Activated T-cell treated with anti-CD3 and anti-CD28 coated beads, Interleukin-2, amount 50 U/mL, for 72 hours (primary cell): ENCODE measurements at places on chromosomes 11 and 22.

- no peak for DNase-seq
- no peak overlapping the region for H3K27ac ChIP-seq
- no peak overlapping the region for H3K4me3 ChIP-seq
Measured at GRCh38 chr11:70030412-70030811, 47.7 kb upstream of the ANO1 start.

DNA sequence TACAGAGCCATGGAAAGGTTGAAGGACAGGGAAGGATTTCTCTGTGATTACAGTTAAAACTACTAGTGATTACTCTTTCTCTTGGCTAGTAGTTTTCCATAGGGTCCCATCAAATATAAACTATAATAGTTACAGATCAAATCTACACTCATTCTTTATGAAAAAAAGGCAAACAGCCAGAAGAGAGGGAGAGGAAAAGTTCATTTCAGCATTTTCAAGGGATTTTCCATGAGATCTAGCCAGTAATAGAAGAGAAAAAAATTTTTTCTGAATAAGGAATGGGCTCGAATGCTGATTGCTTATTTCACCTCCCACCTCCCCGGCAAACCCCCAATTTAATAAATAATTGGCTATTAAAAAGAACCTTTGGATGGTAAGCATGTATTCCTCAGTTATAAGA, 74.8 kb upstream of the BLID start:
- H3K27me3 ChIP-seq: peaks cover 28% of the 10 kb centered on the region
- H3K4me3 ChIP-seq: no peak overlapping the region
- no peaks in the 10 kb centered on the region for H3K36me3 ChIP-seq
- no peak for DNase-seq

DNA sequence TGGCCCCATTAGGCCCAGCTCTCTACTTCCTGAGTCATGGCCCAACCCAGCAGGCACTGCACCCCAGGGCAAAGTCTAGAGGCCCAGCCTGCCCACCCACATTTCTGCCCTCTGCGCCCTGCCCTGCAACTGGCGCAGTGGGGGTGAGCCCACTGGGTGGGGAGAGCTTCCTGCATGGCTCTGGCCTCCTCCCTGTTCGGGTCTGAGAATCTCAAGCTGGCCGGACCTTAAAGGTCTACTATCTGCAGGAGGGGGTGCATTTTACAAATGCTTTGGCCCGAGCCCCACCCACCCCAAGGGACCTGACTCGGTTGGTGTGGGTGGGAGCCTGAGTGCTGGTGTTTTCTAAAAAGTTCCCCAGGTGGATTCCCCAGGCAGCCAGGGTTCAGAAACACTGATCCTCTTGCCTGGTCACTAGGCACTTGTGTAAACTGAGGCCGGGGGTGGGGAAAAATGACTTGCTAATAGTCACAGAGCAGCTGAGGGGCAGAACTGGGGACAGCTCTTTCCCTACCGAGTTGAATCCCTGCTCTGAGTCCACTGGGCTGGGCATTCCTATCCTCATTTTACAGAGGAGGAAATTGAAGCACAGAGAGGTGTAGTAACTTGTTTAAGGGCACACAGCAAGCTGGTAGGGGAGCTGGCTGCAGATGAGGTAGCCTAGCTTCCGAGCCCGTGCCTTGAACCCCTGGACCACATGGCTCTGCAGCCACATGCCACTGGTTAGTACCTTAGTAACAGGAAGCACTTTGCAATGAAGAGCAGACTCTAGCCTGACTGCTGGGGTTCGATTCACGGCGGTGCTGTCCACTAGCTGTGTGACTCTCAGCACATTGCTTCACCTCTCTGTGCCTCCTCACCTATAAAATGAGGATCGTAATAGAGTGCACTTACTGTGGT, 36.3 kb downstream of the CD82 start:
- no peaks in the 10 kb centered on the region for H3K27me3 ChIP-seq
- H3K36me3 ChIP-seq: peaks cover 25% of the 10 kb centered on the region
- H3K4me1 ChIP-seq: peaks cover 71% of the 10 kb centered on the region
- peak; percentile 34 for DNase-seq
- peak overlapping the region; percentile 6 for H3K4me3 ChIP-seq

- peaks cover 38% of the 10 kb centered on the region for H3K27me3 ChIP-seq
- peak overlapping the region; percentile 84 for H3K27ac ChIP-seq
- H3K4me1 ChIP-seq: peaks cover 29% of the 10 kb centered on the region
- DNase-seq: peak; percentile 50
- H3K4me3 ChIP-seq: peak overlapping the region; percentile 95
Measured at GRCh38 chr11:130068986-130069658, 572 bp upstream of the APLP2 start.

- no peaks in the 10 kb centered on the region for H3K4me1 ChIP-seq
- no peak overlapping the region for H3K4me3 ChIP-seq
- no peaks in the 10 kb centered on the region for H3K36me3 ChIP-seq
- DNase-seq: no peak
- H3K27me3 ChIP-seq: peaks cover 6% of the 10 kb centered on the region
- no peak overlapping the region for H3K27ac ChIP-seq
Measured at GRCh38 chr11:61887839-61888494, 3.4 kb downstream of the FADS3 start.

GRCh38 chr11:63937713-63938478, 906 bp upstream of the NAA40 start:
- no peaks in the 10 kb centered on the region for H3K27me3 ChIP-seq
- H3K27ac ChIP-seq: peak overlapping the region; percentile 81
- peaks cover 39% of the 10 kb centered on the region for H3K4me1 ChIP-seq
- no peak for DNase-seq

DNA sequence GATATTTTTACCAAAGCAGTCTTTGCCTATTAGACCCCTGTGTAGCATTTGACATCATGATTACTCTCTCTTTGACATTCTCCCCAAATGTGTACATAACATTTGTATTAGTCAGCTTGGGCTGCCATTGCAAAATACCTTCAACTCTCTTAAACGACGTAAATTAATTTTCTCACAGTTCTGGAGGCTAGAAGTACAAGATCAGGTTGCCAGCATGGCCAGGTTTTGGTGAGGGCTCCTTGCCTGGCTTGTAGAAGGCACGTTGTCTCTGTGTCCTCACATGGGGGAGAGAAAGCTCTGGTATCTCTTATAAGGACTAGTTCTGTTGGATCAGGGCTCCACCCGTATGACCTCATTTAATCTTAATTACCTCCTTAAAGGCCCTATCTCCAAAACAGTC, 12.3 kb upstream of the DLAT start:
- H3K4me3 ChIP-seq: no peak overlapping the region
- H3K27me3 ChIP-seq: peaks cover 7% of the 10 kb centered on the region
- peaks cover 5% of the 10 kb centered on the region for H3K4me1 ChIP-seq
- no peak for DNase-seq

GRCh38 chr11:32023370-32024305, 67.2 kb upstream of the RCN1 start:
- DNase-seq: no peak
- no peaks in the 10 kb centered on the region for H3K36me3 ChIP-seq
- peaks cover 32% of the 10 kb centered on the region for H3K27me3 ChIP-seq
- H3K4me3 ChIP-seq: no peak overlapping the region

- peaks cover 13% of the 10 kb centered on the region for H3K36me3 ChIP-seq
- H3K4me1 ChIP-seq: peaks cover 47% of the 10 kb centered on the region
- H3K27ac ChIP-seq: no peak overlapping the region
Measured at GRCh38 chr11:65266210-65266609, 4.4 kb downstream of the POLA2 start.

DNA sequence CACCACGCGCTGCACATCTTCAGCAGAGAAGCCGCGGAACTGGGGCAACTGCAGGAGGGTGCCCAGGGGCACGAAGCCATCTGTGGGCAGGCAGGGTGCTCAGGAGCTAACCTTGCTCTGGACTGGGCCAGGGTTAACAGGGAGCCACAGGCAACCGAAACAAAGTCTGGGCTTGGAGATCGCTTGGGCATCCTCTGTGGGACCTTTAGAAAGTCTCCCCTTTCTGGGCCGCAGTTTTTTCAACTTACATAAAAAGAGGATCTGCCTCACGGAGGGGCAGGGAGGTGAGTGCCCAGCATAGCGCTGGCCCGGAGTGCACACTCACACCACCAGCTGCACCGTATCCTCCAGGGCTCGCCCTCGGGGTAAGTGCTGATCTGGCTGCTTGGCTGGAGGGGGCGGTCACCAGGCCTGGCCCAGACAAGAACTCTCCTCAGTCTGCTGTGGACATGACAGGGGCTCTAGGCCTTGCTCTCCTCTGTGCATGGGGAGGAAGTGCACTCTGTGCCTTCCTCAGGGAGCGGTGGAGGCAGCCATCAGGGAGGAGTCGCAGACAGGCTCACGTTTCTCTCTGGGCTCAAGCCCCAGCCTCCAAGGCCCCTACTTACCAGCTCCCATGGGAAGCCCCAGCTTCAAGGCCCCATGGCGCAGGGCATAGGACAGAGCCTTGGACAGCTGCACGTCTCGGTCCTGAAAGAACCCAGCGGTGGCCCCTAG, 937 bp downstream of the TRPT1 start:
- DNase-seq: no peak
- H3K27ac ChIP-seq: peak overlapping the region; percentile 34
- H3K36me3 ChIP-seq: peaks cover 1% of the 10 kb centered on the region
- H3K4me1 ChIP-seq: peaks cover 39% of the 10 kb centered on the region

DNA sequence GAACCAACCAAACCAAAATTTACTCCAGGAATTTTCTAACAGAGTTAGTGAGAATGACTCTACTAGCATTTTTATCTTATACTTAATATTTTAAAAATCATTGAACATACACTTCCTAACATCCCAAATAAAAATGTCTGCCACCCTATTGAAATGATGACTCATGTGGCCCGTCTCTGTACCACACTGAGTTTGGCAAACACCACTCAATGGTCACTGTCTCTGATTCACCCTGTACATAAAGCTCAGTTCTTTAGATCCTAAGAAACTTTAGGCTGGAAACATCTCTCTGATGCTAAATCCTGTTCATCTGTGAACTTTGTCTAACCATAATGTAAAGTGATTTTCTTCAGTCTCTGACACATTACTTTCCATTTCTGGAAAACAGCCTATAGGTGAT, 182.0 kb downstream of the CWF19L2 start:
- H3K4me3 ChIP-seq: no peak overlapping the region
- DNase-seq: no peak
- no peaks in the 10 kb centered on the region for H3K27me3 ChIP-seq
- no peak overlapping the region for H3K27ac ChIP-seq
- H3K36me3 ChIP-seq: no peaks in the 10 kb centered on the region
- no peaks in the 10 kb centered on the region for H3K4me1 ChIP-seq

DNA sequence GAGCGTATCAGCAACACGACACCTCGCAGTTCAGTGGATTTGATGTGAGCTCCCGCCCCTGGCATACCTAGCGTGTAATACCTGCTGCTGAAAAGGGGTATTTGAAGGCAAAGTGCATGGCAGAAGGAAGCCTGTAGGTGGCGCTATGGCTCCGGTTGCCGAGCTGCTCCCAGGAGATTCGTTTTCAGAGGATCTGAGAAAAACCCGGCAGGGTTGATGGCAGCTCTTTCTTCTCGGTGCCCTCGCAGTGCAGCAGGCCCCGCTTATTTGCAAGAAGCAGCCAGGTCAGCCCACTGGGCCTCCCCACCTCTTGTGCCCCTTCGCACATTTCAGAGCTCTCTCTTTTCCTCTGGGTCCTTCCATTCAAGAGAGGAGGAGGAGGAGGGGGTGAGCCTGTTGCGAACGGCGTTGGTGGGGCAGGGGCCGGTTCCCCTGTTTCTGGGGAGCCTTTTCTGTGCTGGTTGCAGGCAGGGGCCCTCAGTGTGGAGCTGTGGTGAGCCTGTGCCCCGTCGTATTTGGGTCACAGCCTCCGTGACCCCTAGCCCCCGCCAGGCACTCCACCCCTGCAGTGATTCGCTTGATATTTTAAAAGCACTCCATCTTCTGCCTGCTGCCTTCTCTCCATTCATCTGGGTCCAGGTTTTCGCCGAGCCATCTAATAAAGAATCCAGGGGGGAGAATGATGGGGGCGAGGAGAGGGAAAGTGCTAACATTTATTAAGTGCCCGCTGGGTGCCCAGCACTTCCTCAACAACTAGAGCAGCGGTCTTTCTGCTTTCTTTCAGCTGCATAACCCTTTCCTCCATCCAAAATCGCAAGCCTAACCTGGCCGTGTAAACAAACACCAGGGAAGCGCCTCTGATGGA, 85.3 kb upstream of the SYT13 start:
- peaks cover 24% of the 10 kb centered on the region for H3K27me3 ChIP-seq
- no peaks in the 10 kb centered on the region for H3K36me3 ChIP-seq
- peak overlapping the region; percentile 33 for H3K4me3 ChIP-seq
- peak; percentile 64 for DNase-seq
- no peak overlapping the region for H3K27ac ChIP-seq

GRCh38 chr22:40709752-40710413, 30.6 kb downstream of the MCHR1 start:
- no peaks in the 10 kb centered on the region for H3K36me3 ChIP-seq
- H3K4me3 ChIP-seq: no peak overlapping the region
- no peak overlapping the region for H3K27ac ChIP-seq
- H3K4me1 ChIP-seq: peaks cover 27% of the 10 kb centered on the region
- DNase-seq: no peak

- H3K4me1 ChIP-seq: peaks cover 10% of the 10 kb centered on the region
- no peak overlapping the region for H3K4me3 ChIP-seq
Measured at GRCh38 chr11:114562166-114562916, 2.7 kb upstream of the NXPE1 start.

- H3K27me3 ChIP-seq: peaks cover 15% of the 10 kb centered on the region
- H3K4me3 ChIP-seq: no peak overlapping the region
- H3K27ac ChIP-seq: no peak overlapping the region
- H3K36me3 ChIP-seq: peaks cover 5% of the 10 kb centered on the region
- DNase-seq: no peak
Measured at GRCh38 chr22:29122041-29122440, 49.2 kb downstream of the KREMEN1 start.

DNA sequence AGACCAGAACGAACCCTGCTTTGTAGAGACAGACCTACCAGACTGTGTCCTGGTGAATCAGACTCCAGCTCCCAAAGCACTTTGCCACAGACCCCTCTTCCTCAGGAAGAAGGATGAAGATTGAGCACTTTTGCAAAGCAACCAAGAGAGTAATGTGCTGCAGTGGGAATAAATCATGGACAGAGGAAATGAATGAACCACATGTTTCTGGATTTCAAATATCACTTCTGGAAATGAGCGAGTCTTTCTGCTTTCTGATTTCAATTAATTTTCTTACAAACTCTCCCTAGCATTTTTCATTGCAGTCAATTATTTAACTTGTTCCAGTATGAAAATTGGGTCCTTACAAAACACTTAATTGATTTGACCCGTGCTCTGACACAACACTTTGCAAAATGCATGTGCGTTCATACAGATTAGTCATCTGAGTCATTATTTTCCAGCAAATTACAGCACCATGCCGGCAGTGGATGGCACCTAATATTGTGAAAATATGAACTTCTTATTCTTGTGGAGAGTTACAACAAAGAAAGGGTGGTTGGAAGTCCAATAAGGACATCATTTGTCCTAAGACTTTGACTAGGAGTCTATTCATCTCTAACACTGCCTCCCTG, 315.9 kb upstream of the CCDC90B start:
- no peaks in the 10 kb centered on the region for H3K27me3 ChIP-seq
- no peak for DNase-seq
- H3K36me3 ChIP-seq: no peaks in the 10 kb centered on the region
- H3K4me3 ChIP-seq: no peak overlapping the region

DNA sequence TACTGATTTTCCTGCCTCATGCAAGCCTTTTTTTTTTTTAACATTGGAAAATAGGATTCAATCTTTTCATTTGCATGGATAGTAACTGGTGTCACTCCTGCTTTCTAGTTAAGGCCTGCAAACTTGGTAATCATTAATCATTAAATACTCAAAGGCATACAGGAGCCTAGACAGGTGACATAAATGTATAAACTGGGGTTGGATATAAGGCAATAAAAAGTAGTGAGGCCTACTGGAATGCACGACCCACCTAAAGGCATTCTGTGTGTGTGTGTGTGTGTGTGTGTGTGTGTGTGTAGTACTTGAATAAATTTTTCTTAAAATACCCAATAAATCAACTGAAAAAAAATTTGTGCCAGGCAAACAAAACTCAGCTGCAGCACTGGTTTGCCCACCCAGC, 7.9 kb downstream of the TOMM22 start:
- H3K27me3 ChIP-seq: no peaks in the 10 kb centered on the region
- no peak for DNase-seq
- H3K4me1 ChIP-seq: peaks cover 18% of the 10 kb centered on the region
